ENCODE measurements at places on chromosomes 4 and X.

DNA sequence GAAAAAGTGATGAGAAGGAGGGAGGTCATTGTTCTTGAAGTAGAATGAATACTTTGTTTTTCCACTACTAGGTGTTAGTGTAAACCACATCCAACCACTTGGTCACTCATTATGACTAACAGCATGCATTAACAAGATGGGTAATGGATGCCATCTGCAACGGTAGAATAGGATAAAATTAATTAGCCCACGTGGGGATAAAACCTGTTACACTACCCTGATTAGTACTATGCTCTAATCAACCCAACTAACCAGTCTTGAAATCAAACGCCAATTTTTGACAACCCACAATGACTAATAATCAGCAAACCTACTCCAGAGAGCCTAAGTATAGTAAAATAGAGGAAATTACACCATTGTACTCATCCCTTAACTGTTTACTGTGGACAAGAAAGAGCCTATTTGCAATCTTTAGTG, 93.4 kb upstream of the MCF2 start:
- no peak overlapping the region for H3K4me3 ChIP-seq
- H3K36me3 ChIP-seq: no peaks in the 10 kb centered on the region
- no peak for DNase-seq
- H3K27ac ChIP-seq: no peak overlapping the region

DNA sequence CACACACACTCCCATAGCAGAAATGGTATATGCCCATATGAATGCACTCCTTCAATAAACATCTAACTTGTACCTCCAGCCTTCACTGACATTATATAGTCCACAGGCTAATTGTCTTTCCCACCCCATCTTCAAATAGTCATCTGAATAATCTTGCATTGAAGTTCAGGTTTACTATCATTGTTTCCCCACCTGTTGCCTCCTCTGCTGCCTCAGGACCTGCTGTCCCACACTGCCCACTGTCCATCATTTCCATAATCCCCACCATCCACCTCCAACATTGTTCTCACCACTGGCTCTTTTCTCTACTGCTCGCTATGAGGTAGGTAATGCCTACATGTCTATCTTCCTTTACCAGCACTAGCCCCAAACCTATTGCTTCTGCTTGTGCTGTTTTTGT, 66.1 kb downstream of the TBC1D9 start:
- no peak for DNase-seq
- no peaks in the 10 kb centered on the region for H3K4me1 ChIP-seq
- no peak overlapping the region for H3K27ac ChIP-seq

GRCh38 chr4:14908635-14909034, 93.6 kb upstream of the CPEB2 start:
- H3K36me3 ChIP-seq: no peaks in the 10 kb centered on the region
- peaks cover 42% of the 10 kb centered on the region for H3K27me3 ChIP-seq
- no peak overlapping the region for H3K27ac ChIP-seq
- H3K4me1 ChIP-seq: peaks cover 4% of the 10 kb centered on the region
- DNase-seq: no peak
- H3K4me3 ChIP-seq: no peak overlapping the region

GRCh38 chrX:154317391-154317995, 21.9 kb downstream of the TKTL1 start:
- no peak overlapping the region for H3K27ac ChIP-seq
- H3K27me3 ChIP-seq: peaks cover 8% of the 10 kb centered on the region
- H3K4me1 ChIP-seq: peaks cover 55% of the 10 kb centered on the region
- H3K4me3 ChIP-seq: no peak overlapping the region
- DNase-seq: no peak

Data from activated T-cell treated with anti-CD3 and anti-CD28 coated beads, Interleukin-2, amount 50 U/mL, for 72 hours (primary cell).